Heart right ventricle (tissue), 16 donors: ENCODE measurements at places on chromosomes 4 and X. TPM values are rescaled to one million over a fixed set of nuclear protein-coding genes. Genes with fewer than 3 reads are reported as not detected.

PNCK gene
- total RNA-seq: 5.9 TPM

RTL9 gene
- total RNA-seq: 1.2 TPM

- DNase-seq: no peak
These were observed 15.6 kb upstream of the TAB3 start for GRCh38 chrX:30904632-30905031.

UBA6 gene
- total RNA-seq: 19.7 TPM

- no peak for DNase-seq
These were observed 304.7 kb downstream of the SH2D1A start for GRCh38 chrX:124651031-124651430.

- DNase-seq: no peak
These were observed 33.7 kb downstream of the CLOCK start for GRCh38 chr4:55512922-55513571.

TCEAL7 gene
- 2.3 TPM for total RNA-seq

SPIN2B gene
- total RNA-seq: 6.5 TPM

DNA sequence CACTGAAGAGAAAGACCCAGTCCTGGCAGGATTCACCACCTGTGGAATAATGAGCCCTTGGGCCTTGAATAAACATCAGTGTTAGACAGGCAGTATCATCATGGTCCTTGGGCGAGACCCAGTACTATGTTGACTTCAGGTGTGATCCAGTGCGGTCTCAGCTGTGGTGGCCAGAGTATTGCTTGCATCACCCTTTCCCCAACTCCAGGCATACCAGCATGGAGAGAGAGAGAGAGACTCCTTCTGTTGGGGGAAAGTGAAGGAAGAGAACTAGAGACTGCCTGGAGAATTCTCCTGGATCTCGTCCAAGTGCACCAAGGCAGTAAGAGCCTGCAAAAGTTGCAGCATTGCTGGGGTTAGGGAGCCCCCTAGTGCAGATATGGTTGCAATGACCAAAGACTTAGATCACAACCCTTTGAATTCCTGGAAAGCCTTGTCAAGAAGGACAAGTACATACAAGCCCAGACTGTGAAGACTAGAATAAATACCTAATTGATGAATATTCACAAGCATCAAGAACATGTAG lies 61.1 kb upstream of the VAMP7 start:
- DNase-seq: no peak

GRCh38 chr4:139635966-139636365 lies 29.7 kb upstream of the MGST2 start:
- no peak for DNase-seq

SLC10A7 gene
- 4.4 TPM for total RNA-seq

FRAS1 gene
- 3.3 TPM for total RNA-seq

C4orf36 gene
- total RNA-seq: 0.93 TPM

- no peak for DNase-seq
These were observed 20.2 kb upstream of the CCKAR start for GRCh38 chr4:26510334-26510964.

DNA sequence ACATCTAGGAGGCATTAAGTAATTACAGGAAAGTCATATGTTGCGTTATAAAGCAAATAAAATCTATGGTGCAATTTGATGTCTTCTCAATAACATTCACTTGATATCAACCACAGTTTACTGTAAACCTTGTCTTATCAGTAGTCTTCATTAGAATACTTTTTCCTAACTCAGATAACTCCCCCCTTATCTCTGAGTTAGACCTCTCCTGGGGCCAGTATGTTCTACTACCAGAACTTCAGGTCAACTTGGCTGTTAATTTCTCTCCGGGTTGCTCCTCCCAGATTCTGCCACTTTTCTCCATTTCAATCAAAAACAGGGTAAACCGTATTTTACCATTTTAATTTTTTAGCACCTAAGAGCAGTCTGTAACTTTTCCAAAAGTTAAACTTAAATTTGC lies 50.0 kb downstream of the KDR start:
- DNase-seq: no peak

ZNF157 gene
- total RNA-seq: not detected

DNA sequence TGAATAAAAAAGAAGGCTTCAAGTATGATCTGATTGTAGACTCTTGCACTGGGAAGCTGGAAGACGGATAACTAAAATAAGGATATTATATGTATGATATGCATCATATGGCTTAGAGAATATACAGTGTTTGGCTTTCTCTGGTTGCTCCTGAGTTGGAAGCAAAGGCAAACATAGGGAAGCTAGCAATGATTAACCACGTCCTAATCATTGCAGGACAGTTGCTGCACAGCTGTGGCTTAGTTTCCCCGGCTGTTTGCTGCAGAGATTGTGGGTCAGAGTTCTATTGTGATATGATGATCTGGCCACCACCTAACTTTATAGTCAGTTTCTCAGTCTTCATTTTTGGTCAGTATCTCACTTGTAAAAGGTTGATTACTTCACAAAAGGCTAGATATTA lies 36.3 kb upstream of the PARM1 start:
- DNase-seq: no peak

GRCh38 chr4:40858962-40859361 lies 109.2 kb downstream of the NSUN7 start:
- no peak for DNase-seq

DNA sequence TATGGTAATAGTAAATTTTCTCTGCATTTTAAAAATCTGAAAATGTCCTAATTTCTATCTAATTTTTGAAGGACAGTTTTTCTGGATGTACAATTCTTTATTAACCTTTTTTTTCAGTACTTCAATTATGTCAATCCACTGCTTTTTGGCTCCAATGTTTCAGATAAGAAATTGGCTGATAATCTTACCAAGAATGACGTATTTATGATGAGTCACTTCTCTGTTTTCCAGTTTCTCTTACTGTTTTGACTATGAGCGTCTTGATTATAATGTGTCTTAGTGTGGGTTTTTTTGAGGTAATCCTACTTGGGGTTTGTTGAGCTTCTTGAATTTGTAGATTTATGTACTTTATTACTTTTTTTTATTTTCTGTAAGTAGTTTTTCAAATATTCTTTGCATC lies 47.2 kb downstream of the UGT2B11 start:
- DNase-seq: no peak

MAD2L1 gene
- 2.1 TPM for total RNA-seq

SOWAHB gene
- total RNA-seq: not detected

- DNase-seq: no peak
These were observed 2.3 kb downstream of the PLAC8 start for GRCh38 chr4:83112231-83112630.

MAB21L2 gene
- total RNA-seq: not detected

DNA sequence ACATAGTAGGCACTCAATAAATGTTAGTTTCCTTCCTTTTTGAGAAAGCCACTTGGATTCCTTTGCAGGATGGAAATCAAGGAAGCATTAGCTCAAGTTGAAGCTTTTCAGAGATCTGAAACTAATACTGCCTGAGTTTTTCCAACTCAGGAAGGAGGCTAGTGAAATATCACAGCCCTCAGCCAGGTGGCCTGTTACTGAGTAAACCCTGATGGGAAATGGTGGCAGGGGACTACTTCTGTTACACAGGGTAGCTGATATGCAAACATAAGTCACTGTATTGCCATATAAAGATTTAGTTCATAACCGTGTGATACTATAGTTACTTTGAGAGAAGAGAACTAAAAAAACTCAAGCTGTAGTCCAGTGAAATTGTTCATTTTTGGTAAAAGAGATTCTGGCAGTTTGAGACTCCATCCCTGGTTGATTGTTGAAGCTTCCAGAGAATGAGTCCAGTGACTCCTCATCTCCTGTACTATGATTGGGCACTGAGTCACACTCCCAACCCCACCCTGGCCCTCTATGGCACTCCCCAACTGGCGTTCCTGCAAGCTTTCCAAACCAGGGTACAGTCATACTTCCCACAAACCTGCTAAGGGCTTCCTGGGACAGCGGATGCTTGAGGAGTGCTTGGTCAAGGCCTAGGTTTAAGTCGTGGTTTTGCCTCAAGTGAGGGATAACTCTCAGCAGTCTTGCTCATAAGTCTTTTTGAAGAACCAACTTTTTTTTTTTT lies 81.8 kb downstream of the MID1IP1 start:
- no peak for DNase-seq

DNA sequence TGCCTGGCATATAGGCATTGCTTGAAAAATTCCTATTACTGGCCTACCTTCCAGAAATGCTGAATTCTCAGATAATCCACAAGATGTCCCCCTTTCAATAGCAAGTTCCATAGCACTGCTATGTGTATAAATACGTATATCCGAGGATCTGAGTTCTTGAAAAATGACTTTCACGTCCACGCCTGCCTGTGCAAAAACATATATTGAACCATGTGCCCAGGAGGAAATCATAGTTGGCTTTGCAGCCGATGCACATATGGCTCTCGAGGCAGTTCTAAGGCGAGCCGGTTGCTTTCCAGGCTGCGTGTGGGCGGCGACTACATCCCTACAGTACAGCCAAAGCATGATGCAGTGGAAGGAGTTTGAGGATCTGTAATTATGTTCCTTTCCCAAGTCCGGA lies 55.4 kb upstream of the ESX1 start:
- no peak for DNase-seq

GRCh38 chrX:56783450-56783831 lies 54.4 kb downstream of the NBDY start:
- no peak for DNase-seq

GPC4 gene
- 10.0 TPM for total RNA-seq

GRCh38 chr4:113575401-113575800 lies 186.1 kb downstream of the CAMK2D start:
- DNase-seq: no peak

- no peak for DNase-seq
These were observed 148.7 kb downstream of the FGF16 start for GRCh38 chrX:77595848-77596247.

GYPE gene
- 0.21 TPM for total RNA-seq
